ENCODE measurements at places on chromosomes 13 and 19. TPM values are rescaled to one million over a fixed set of nuclear protein-coding genes. Genes with fewer than 3 reads are reported as not detected.
A peak's percentile ranks its signal among the peaks of the same experiment; 100 is the strongest.

The UBE2M gene
- total RNA-seq = 239 TPM

The ZNF578 gene
- total RNA-seq = 0.07 TPM

DNA sequence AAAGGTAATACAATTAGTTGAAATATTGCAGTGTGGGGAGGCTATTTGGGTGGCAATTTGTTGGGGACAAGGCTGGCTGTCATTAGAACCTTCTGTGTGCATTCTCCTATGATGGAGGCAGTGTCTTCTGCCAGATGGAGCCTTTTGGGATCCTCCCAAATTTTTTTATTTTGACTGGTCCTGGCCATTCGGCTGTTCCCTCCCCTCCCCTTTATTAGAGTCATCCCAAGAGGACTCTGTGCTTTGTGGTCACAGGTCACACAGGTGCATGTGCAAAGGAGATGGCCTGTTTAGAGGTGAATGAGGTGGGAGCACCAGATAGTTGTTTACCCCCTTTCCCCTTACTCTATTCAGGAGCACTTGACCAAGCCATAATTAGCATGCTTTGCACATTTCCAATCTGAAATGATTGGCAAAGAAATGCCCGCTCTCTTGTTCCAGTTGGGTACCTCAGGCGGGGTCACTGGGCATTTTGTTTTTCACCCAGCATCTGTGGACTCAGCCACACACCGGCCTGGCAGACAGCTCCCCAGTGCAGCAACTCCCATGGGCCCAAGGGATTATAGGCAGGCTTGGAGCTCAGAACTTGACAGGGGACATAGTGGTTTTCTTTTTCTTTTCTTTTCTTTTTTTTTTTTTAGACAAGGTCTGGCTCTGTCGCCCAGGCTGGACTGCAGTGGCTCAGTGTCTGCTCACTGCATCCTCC is 19.8 kb downstream of the GATAD2A start:
- DNase-seq = no peak

The SLAIN1 gene
- not detected for total RNA-seq

GRCh38 chr13:76904507-76904906 is 18.3 kb upstream of the KCTD12 start:
- DNase-seq = no peak

- DNase-seq = peak; percentile 52
Measured at GRCh38 chr13:38661010-38661675, 25.7 kb upstream of the FREM2 start.

GRCh38 chr13:26010487-26011207 is 41.2 kb downstream of the SHISA2 start:
- no peak for DNase-seq

The SWSAP1 gene
- total RNA-seq = 3.1 TPM

DNA sequence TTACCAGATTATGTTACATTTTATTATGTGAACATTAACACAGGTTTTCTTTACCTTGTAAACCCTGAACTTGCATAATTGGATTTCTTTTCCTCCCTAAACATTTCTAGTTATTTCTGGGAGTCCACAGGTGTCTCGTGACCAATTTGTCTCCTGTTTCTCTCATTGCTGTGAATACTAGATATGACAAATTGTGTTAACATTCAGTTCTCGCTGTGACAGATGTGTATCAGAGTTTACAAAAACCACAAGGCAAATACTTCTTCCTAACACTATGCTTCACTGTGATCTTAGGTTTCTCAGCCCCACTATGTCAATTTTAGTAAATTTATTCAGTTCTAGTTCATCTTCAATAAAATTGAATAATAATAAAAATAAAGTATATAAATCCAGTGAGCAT is 1554.9 kb downstream of the EFNB2 start:
- DNase-seq = no peak

- no peak for DNase-seq
Measured at GRCh38 chr19:10889880-10890279, 18.5 kb downstream of the CARM1 start.

The FXYD1 gene
- total RNA-seq = not detected

The NECTIN2 gene
- 23.6 TPM for total RNA-seq

The WDR83 gene
- 18.8 TPM for total RNA-seq

DNA sequence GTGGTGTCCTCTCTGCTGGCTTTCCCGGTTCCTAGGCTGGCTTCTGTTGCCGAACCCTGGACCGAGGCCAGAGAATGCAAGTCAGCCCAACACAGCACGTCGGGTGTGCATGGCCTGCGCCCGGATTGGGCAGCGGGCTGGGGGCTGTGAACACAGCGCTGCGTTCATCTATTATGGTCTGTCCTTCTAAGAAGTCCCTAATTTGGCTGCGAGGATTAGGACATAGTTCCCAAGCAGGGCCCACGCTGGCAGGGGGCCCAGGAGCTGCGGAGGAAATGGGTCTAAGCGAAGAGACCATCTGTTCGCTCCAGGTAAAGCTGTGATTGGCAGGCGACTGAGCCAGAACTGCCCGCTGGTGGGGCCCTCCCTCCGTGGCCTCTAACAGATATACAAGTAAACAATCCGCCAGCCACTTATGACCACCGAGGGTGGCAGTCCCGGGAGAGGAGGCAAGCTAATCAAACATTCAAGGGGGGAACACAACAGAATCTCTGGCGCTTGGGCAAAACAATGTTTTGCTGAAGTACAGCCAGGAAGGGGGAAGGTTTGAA is 6.0 kb downstream of the SYCE2 start:
- no peak for DNase-seq

DNA sequence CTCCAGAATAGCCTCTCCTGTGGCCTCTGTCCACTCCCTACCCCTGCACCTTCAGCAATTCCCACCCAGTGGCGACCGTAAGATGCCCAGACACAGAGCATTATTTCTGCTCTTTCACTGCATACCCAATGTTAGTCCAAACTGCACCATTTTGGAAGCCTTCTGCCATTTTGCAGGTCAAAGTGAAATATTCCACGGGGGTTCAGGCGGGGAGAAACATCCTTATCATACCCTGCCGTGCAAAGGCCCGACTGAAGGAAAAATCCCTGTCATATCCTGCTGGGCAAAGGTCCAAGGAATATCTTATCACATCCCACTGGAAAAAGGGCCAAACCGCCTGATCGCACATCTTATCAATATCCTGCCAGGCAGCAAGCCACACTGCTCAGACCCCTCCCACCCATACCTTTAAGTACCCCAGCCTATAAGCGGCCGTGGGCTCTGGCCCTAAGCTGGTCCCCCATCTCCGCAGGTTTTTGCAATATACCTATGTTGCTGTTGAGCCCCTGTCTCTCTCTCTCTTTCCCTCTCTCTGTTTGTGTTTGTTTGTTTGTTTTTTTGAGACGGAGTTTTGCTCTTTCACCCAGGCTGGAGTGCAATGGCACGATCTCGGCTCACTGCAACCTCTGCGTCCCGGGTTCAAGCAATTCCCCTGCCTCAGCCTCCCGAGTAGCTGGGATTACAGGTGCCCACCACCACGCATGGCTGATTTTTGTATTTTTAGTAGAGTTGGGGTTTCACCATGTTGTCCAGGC is 18.2 kb downstream of the CLEC11A start:
- DNase-seq = no peak

DNA sequence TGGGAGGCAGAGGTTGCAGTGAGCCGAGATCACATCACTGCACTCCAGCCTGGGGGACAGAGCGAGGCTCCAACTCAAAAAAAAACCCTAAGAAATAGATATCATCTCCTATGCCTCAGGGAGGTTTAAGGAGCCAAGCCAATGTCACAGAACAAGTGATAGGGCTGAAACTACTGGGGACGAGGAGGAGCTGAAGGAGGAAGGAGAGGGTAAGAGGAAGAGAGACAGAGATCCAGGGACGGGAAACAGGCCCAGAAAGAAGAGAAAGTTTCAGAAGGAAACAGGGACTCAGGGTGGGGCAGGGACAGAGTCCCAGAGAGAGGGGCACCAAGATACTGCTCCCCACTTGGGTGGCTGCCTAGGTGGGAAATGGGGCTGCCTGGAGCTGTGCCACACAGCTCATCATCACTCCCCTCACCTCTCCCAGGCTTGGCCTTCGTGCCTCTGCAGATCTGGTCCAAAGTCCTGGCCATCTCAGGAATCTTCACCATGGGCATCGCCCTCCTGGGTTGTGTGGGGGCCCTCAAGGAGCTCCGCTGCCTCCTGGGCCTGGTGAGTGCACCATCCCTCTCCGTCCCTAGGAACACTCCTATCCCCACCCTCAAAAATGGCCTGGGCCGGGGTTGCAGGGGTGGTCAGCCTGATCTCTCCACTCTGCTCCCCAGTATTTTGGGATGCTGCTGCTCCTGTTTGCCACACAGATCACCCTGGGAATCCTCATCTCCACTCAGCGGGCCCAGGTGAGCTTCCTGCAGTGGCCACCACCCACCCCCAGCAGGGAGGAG is 1.5 kb downstream of the CD37 start:
- DNase-seq = no peak

The DZIP1 gene
- 39.1 TPM for total RNA-seq

DNA sequence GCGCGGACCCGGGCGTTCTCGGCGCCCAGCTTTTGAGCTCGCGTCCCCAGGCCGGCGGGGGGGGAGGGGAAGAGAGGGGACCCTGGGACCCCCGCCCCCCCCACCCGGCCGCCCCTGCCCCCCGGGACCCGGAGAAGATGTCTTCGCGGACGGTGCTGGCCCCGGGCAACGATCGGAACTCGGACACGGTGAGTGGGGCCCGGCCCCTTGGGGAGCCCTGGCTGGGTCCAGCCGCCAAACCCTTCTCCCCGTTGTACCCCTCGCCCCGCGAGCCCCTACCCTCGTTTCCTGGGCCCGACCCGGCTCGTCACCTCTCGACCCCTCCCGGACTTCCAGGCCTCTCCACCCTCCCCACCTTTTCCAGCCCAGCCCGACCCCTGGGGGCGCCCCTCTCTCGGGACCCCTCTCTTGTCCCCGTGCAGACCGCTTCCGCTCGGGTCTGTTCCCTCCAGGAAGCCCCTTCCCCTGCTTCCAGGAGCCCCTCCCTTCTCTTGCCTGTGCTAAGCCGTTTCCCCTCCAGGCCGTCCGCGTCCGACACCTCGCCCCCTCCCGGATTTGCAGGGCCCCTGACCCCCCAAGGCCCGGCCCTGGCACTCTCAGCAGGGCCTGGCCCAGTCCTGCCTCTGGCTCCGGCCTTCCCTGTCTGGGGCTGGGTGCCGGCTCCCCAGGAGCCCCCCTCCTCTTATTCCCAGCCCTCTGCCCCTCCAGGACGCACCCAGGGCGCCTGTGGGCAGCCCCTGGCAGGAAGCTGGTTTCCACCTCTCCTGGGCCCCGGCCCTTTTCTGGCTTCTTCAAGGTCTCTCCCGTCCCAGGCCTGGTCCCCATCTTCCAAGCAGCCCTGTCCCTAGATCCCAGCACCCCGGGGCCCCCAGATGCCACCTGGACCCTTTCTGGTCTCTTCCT is 632 bp downstream of the MARK4 start:
- DNase-seq = peak; percentile 35

DNA sequence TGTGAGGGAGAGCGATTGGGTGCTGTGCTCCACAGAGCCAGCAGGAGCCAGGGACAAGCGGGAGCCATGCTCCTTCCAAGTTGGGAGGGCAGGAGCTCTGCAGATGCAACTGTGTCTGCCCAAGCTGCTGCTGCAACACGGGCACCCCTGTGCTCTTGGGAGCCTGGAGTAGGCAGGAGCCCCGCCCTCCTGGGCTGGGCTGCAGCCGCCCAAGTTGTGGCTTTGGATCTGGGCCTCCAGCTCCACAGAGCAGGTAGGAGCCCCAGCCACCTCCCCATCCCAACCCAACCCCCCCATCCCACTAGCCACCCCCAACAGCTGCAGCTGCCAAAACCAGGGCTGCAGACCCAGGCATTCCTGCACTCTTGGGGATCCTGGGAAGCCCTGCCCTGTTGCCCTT is 39.9 kb upstream of the FLT1 start:
- DNase-seq = no peak

The NLRP5 gene
- not detected for total RNA-seq

- no peak for DNase-seq
Measured at GRCh38 chr19:3964256-3965194, 6.4 kb downstream of the DAPK3 start.

- no peak for DNase-seq
Measured at GRCh38 chr13:33218426-33218825, 67.1 kb downstream of the STARD13 start.

The MAN2B1 gene
- total RNA-seq = 37.5 TPM

The RFPL4AL1 gene
- total RNA-seq = not detected

DNA sequence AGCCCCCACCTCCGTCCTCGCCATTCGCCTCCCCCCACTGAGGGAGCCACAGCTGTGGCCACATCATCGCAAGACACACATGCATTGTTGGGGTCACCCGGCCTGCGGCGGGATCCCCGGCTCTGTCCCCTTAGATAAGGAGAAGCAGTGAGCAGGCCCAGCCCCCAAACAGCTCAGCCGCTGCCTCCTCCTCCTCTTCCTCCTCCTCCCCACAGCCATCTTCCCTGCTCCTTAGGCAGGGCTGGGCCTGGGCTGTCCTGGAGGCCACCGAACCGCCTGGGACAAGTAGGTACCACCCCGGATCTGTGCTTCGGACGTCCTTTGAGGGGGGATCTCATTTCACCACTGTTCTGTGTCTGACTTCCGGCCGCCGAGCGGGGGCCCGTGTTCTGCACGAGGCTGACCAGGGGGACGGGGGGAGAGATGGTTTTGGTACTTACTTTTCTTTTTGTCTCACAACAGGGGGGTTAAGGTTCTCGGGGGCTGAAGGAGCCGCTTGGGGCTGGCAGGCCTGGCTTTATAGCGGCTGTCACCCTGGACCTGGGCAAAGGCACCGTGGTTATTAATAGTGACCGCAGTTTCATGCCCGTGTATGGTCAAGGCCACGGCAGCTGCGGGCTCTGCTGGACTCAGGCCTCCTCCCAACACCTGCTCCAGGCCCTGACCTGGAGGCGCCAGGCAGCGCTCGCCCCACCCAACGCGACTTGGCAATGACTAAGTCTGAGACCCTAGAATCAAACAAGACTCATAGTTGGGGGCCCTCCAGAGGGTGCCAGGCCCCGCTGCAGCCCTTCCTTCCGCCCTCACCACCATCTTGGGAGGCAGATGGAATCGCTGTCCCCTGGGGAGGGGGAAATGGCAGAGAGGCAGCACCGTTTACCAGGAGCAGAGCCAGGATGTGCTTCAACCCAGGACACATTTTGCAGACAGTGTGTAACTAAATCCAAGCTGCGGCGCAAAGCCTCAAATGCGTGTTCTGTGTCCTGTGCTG is 18.3 kb downstream of the NMRK2 start:
- DNase-seq = no peak

Data from MG63 (cell line).